Pancreas (tissue), 10 donors: ENCODE measurements at places on chromosomes 1 and 21. TPM values are rescaled to one million over a fixed set of nuclear protein-coding genes. Genes with fewer than 3 reads are reported as not detected.

GRCh38 chr21:41251961-41252642 lies 64.5 kb upstream of the FAM3B start:
- H3K36me3 ChIP-seq, result no peaks in the 10 kb centered on the region
- H3K4me1 ChIP-seq, result peaks cover 24% of the 10 kb centered on the region
- H3K27ac ChIP-seq, result no peak overlapping the region
- no peaks in the 10 kb centered on the region for H3K27me3 ChIP-seq
- no peak overlapping the region for H3K4me3 ChIP-seq
- DNase-seq, result no peak

Gene GABRD
- polyA plus RNA-seq, result 0.09 TPM

DNA sequence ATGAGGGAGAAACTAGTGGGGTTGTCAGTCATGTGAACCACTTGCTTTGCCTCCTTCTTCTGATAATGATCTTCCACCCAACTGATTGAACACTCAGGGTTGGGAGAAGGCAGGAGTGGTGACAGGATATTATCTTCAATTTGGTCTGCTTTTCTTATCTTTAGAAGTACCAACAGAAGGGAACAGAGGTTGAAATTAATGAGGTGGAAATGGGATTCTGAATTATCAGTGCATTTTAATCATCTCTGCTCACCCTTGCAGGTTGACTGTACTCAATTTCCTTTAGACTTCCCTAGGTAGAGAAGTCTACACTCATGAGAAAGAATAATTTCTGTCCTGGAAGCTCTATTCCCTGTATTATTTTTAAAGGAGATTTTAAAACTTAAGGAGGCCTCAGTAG lies 19.9 kb upstream of the PTPN14 start:
- DNase-seq, result no peak
- no peak overlapping the region for H3K4me3 ChIP-seq
- no peaks in the 10 kb centered on the region for H3K36me3 ChIP-seq
- H3K4me1 ChIP-seq, result no peaks in the 10 kb centered on the region

Gene FLG
- under 0.01 TPM for polyA plus RNA-seq

- no peak overlapping the region for H3K4me3 ChIP-seq
- DNase-seq, result no peak
Measured at GRCh38 chr1:246483569-246483933, 23.5 kb downstream of the SMYD3 start.
